Mesothelial cell of epicardium (in vitro differentiated cells): ENCODE measurements at places on chromosomes 3 and 15. TPM values are rescaled to one million over a fixed set of nuclear protein-coding genes. Genes with fewer than 3 reads are reported as not detected.

VIPR1 gene
- 2.1 to 2.8 TPM (median 2.3 TPM) in 3 replicates for total RNA-seq

GRCh38 chr3:171099911-171100310 is 73.4 kb upstream of the SLC2A2 start:
- no peak overlapping the region for H3K4me3 ChIP-seq
- DNase-seq: no peak
- H3K27me3 ChIP-seq: no peaks in the 10 kb centered on the region
- H3K36me3 ChIP-seq: peaks cover 6% of the 10 kb centered on the region
- no peak overlapping the region for H3K27ac ChIP-seq

SLC28A1 gene
- 0.16 to 0.24 TPM (median 0.20 TPM) in 3 replicates for total RNA-seq

- H3K36me3 ChIP-seq: no peaks in the 10 kb centered on the region
- H3K4me3 ChIP-seq: no peak overlapping the region
- no peak overlapping the region for H3K27ac ChIP-seq
- no peak for DNase-seq
These were observed 64.9 kb upstream of the ZBTB20 start for GRCh38 chr3:115211810-115212492.
